ENCODE measurements at places on chromosomes 6 and 20. TPM values are rescaled to one million over a fixed set of nuclear protein-coding genes. Genes with fewer than 3 reads are reported as not detected.

NKX2-2 gene
- not detected for total RNA-seq

GPR63 gene
- total RNA-seq: 0.44 TPM

GSTA2 gene
- not detected for total RNA-seq

LY86 gene
- not detected for total RNA-seq

OR2J3 gene
- total RNA-seq: not detected

BTNL2 gene
- not detected for total RNA-seq

SRMS gene
- total RNA-seq: not detected

CASS4 gene
- total RNA-seq: 0.77 TPM

KCNQ5 gene
- 1.00 TPM for total RNA-seq

NHSL1 gene
- 1.8 TPM for total RNA-seq

KIAA0408 gene
- 1.5 TPM for total RNA-seq

SAMD3 gene
- total RNA-seq: 14.4 TPM

SLC44A4 gene
- not detected for total RNA-seq

EYS gene
- total RNA-seq: not detected

All from uterine smooth muscle cell (primary cell).